Dermis lymphatic vessel endothelial cell (primary cell): ENCODE measurements at places on chromosomes 4 and X. TPM values are rescaled to one million over a fixed set of nuclear protein-coding genes. Genes with fewer than 3 reads are reported as not detected.

Gene PNMA5
- total RNA-seq = not detected in 2 replicates

Gene ZMAT1
- total RNA-seq = 0.76 and 1.9 TPM in 2 replicates

Gene MAGED4B
- total RNA-seq = 34.3 and 39.0 TPM in 2 replicates

Gene SPOCK3
- total RNA-seq = 0.09 TPM in 1 of 2 replicates, not detected in the other

Gene TEX13B
- total RNA-seq = not detected in 2 replicates

Gene FAM47E
- 0.17 and 0.22 TPM in 2 replicates for total RNA-seq

Gene DKK2
- total RNA-seq = under 0.01 TPM in 1 of 2 replicates, not detected in the other

Gene GAGE12F
- not detected in 2 replicates for total RNA-seq

Gene SPANXA2
- total RNA-seq = not detected in 2 replicates

Gene H2BW2
- not detected in 2 replicates for total RNA-seq

Gene TECRL
- total RNA-seq = not detected in 2 replicates

Gene ADH7
- total RNA-seq = not detected in 2 replicates

Gene PRSS12
- total RNA-seq = 7.0 and 8.2 TPM in 2 replicates

Gene FAM149A
- 0.09 and 0.11 TPM in 2 replicates for total RNA-seq

Gene F11
- total RNA-seq = not detected in 2 replicates

Gene CD38
- 10.9 and 39.4 TPM in 2 replicates for total RNA-seq

Gene VCX3A
- total RNA-seq = not detected in 2 replicates

Gene PABPC5
- 0.33 and 1.7 TPM in 2 replicates for total RNA-seq

Gene MCTS1
- 25.2 and 29.3 TPM in 2 replicates for total RNA-seq

Gene SHROOM2
- total RNA-seq = 4.8 and 11.0 TPM in 2 replicates

Gene CTAG2
- not detected in 2 replicates for total RNA-seq

Gene FGFRL1
- 5.7 and 8.7 TPM in 2 replicates for total RNA-seq

Gene RASSF6
- total RNA-seq = not detected in 2 replicates

Gene FAM53A
- 0.65 and 2.1 TPM in 2 replicates for total RNA-seq

Gene CYSLTR1
- total RNA-seq = not detected in 2 replicates

Gene ENAM
- not detected in 2 replicates for total RNA-seq

Gene DMRTC1
- total RNA-seq = not detected in 2 replicates

Gene ETDB
- not detected in 2 replicates for total RNA-seq

Gene CYTL1
- total RNA-seq = 5.5 and 13.9 TPM in 2 replicates

Gene PRR32
- total RNA-seq = not detected in 2 replicates

Gene SOX3
- total RNA-seq = not detected in 2 replicates

Gene SPARCL1
- 0.87 and 1.5 TPM in 2 replicates for total RNA-seq

Gene STARD8
- total RNA-seq = 37.6 and 54.2 TPM in 2 replicates

Gene FAT1
- 1.6 and 10.8 TPM in 2 replicates for total RNA-seq

Gene ARHGAP36
- not detected in 2 replicates for total RNA-seq
